ENCODE measurements at places on chromosomes 7 and 10.

- peak; percentile 34 for DNase-seq
Observed at GRCh38 chr10:78362406-78363022, 328.9 kb downstream of the RPS24 start.

GRCh38 chr7:150753239-150753638 lies 16.0 kb downstream of the GIMAP5 start:
- DNase-seq, result no peak

DNA sequence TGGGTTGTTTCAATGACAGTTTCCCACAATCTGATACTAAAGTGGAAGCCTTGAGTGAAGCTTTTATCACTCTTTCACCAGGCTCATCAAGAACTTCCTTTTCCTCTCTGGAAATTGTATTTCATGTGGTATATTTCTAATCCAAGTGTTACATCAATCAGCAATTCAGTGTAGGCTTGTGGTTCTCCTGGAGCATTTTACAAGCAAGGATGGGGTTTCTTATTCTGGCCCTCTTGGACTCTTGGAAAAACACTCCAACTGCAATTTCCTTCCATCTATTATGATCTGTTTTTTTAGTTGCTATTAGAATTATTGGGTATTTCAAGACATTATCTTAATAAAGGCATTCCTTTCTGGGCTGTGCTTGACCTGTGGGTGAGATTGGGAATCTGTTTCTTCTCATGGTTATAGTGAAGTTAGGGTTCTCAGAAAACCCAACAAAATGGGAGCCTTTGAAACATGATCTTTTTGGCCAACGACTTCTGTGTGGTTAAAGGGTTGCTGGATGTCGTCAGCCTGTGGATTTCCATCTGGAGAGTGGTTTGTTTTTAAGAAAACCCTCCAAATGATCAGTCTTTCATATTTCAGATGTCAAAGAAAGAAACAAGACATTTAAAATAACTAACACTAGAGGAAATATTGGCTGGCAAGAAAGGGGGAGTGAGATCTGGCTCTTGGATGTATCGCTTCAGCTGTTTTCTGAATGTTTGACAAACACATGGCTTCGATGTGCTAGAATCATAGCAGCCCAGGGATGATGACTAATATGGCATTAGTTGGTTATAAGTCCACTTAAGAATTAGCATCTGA lies 540.2 kb downstream of the LRMDA start:
- DNase-seq, result peak; percentile 48

GRCh38 chr10:77320971-77321471 lies 316.6 kb downstream of the KCNMA1 start:
- peak; percentile 15 for DNase-seq

- DNase-seq, result no peak
Observed at GRCh38 chr10:104033401-104033930, 52.2 kb downstream of the COL17A1 start.

GRCh38 chr7:30697719-30698460 lies 15.6 kb upstream of the CRHR2 start:
- DNase-seq, result no peak
